ENCODE measurements at places on chromosomes 6 and 20.

GRCh38 chr6:49555951-49556350 is 5.5 kb downstream of the C6orf141 start:
- DNase-seq = no peak

DNA sequence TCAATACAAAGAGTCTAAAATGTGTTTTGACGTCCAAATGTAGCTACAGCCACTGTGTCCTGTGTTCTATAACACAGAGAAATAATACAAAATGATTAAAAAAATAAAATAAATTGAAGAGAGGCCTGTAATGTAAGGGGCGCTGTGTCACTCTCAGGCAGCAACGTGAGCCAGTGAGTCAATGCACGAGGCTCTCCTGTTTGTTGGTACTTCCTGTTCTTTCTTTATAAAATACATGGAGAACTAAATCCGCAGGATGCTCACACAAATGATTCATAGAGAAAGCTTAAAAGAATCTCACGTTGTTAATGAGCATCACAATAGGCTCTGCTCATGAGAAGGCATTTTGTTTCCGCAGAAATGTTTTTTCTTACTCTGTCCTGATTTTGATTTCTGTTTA is 635.0 kb upstream of the AGPAT4 start:
- DNase-seq = no peak

DNA sequence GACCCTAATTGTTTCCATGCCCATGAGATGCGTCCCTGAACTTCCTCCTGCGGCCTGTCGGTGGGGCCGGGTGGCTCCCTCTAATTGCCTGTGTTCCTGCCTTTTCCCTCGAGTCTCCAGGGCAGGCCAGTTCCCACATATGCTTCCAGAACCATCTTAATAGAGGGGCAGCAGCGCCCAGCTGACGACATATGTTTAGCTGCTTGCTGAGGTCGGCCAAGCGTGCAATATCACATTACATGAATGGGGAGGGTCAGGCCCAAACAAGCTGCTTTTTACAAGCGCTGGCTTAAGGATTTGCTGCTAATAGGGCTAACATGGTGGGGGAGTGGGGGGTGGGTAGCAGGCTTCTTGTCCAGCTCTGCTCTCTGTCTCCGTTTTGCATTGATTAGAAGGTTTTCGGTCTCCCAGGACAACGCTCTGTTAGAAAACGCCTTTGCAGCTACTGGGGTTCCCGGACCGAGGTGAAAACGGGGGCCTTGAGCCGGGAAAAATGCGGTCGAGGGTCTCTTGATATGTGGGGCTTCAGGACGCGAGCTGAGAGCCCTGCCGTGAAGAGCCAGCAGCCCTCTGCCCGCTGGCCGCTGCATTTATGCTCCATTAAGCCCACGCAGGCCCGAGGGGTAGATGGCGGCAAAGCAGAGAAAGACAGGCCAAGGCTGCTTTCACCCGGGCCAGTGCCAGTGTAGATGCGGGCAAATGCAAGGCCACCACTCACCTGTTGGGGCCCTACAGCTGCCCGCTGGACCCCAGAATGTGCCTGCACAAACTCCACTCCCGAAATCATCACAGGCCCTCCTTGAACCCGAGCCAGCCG is 308.5 kb downstream of the BMP7 start:
- DNase-seq = no peak

GRCh38 chr20:33785503-33785902 is 25.6 kb upstream of the CHMP4B start:
- DNase-seq = no peak

DNA sequence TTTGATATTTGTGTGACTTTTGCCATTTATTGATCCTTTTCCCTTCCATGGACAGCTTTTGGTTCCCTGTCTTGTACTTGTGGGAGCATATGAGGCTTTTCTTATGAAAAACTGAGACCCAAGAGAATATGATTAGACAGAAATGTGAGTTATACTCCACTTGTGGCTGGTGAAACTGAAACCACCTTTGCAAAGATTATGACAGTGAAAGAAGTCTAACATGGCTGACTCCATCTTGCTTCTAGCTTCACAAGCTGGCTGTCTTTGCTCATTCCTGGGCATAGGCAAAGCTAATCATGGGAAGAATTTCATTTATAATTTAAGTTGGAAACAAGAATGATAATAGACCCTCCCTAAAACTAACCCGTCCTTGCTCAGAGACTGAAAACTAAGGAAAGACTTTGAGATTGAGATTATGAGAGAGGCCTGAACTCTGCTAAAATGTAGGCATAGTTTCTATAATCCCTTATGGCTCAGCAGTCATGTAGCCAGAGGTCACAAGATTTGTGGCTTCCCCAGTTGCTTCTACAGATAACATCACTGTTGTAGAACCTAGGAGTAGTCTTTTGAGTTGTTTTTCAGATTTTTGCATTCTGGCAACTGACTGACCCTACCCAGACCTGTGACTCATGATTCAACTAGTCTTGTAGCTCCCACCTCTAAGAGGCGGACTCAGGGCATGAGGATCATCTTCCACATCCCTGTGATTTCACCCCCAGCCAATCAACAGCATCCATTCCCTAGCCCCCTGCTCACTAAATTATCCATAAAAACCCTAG is 50.9 kb upstream of the CD2AP start:
- no peak for DNase-seq

DNA sequence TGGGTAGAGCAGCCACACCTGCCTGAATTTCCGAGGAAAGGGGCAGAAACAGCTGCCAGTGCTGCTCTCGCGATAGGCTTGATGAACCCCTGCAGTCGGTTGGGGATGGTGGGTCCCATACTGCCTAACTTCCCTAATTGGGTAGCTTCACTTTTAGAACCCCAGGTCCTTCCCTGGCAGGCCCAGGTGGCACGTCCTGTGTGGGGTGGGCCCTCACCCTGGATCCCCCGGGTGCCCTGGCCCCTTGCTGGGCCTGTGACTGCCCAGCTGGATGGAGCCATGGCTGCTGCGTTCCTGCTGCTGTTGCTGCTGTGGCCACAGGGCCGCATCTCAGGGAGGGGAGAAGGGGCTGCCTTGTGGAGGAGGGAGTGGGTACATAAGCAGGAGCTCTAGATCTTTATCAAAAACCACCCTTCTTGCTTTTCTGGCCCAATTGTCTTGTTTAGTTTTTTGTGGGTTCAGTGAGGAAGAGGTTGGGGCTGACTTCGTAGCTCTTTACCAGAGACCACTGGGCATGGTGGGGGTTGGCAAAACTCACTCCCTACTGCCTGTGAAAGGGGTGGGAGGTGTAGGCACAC is 19.2 kb downstream of the TREML4 start:
- no peak for DNase-seq

- no peak for DNase-seq
Measured at GRCh38 chr20:14142964-14143627, 147.8 kb downstream of the MACROD2 start.

GRCh38 chr6:149761438-149761837 is 11.9 kb downstream of the PCMT1 start:
- DNase-seq = peak; percentile 64

- DNase-seq = no peak
Measured at GRCh38 chr20:47821481-47822100, 36.3 kb upstream of the SULF2 start.

- no peak for DNase-seq
Measured at GRCh38 chr20:42261766-42262270, 643.6 kb upstream of the CHD6 start.

Measured in KBM-7 (cell line).